Bladder microvascular endothelial cell (primary cell): ENCODE measurements at places on chromosomes 4 and X. TPM values are rescaled to one million over a fixed set of nuclear protein-coding genes. Genes with fewer than 3 reads are reported as not detected.

The EDA2R gene
- total RNA-seq = 1.8 and 7.2 TPM in 2 replicates

The PNCK gene
- not detected in 2 replicates for total RNA-seq

The USP17L25 gene
- not detected in 2 replicates for total RNA-seq

The CSN2 gene
- not detected in 2 replicates for total RNA-seq

The WDR17 gene
- under 0.01 and 0.19 TPM in 2 replicates for total RNA-seq

The GIMD1 gene
- total RNA-seq = not detected in 2 replicates

The MAGEB17 gene
- total RNA-seq = not detected in 2 replicates

The GAGE12F gene
- total RNA-seq = not detected in 2 replicates

The MAGEE2 gene
- not detected in 2 replicates for total RNA-seq

The PAGE1 gene
- total RNA-seq = not detected in 2 replicates

The EDA gene
- 0.49 and 0.94 TPM in 2 replicates for total RNA-seq

The VCX gene
- not detected in 2 replicates for total RNA-seq

The DUSP21 gene
- not detected in 2 replicates for total RNA-seq

The CTAG1B gene
- total RNA-seq = not detected in 2 replicates

The SPANXD gene
- total RNA-seq = not detected in 2 replicates

The IL21 gene
- not detected in 2 replicates for total RNA-seq

The GAGE12J gene
- not detected in 2 replicates for total RNA-seq

The PCSK1N gene
- 0.31 TPM in 1 of 2 replicates, not detected in the other for total RNA-seq
